ENCODE measurements at places on chromosomes 2 and 18.

- DNase-seq = no peak
These were observed 494.4 kb downstream of the TMX3 start for GRCh38 chr18:68220458-68220857.

DNA sequence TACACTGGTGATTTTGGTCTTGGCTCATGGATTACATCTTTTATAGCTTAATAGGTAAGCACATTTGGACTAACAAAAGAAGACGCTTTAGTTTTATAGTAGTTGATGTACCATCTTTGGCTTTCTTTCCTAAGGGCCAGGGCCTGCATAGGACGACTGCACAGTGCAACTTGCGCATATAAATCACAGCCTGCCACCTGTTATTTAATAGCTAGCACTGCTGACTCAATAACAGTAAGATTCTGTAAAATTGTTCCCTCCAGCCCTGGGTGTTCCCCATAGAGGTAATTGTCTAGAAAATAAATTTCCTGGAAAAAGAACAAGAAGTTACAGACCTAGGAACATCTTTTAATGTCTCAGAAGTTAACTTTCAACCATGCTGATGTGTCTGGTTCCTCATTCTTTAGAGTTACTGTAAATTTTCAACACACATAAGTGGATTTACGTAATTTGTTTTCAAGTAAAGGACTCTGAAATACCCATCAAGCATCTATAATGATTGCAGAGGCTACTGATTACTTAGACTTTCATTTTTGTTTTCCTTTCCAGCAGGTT, 594.2 kb upstream of the NXPH2 start:
- no peak for DNase-seq

DNA sequence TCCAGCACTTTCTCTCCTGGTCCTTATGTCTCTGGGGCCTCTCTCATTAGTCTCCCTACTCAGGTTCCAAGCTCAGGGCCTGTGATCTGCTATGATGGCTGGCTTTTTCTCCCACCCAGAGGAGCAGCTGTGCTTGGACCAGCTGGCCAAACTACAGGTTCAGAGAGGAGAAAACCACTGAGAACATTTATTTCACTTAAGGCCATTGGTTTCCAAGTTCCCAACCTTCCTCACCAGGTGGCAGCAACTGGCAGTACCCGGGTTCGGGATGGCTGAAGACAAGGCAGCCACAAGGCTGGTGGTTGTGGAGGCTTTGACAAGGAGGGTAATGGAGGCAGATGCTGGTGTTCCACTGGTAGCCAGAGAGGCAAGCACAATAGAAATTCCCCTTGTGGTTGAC, 29.9 kb upstream of the SELENOI start:
- peak; percentile 9 for DNase-seq

DNA sequence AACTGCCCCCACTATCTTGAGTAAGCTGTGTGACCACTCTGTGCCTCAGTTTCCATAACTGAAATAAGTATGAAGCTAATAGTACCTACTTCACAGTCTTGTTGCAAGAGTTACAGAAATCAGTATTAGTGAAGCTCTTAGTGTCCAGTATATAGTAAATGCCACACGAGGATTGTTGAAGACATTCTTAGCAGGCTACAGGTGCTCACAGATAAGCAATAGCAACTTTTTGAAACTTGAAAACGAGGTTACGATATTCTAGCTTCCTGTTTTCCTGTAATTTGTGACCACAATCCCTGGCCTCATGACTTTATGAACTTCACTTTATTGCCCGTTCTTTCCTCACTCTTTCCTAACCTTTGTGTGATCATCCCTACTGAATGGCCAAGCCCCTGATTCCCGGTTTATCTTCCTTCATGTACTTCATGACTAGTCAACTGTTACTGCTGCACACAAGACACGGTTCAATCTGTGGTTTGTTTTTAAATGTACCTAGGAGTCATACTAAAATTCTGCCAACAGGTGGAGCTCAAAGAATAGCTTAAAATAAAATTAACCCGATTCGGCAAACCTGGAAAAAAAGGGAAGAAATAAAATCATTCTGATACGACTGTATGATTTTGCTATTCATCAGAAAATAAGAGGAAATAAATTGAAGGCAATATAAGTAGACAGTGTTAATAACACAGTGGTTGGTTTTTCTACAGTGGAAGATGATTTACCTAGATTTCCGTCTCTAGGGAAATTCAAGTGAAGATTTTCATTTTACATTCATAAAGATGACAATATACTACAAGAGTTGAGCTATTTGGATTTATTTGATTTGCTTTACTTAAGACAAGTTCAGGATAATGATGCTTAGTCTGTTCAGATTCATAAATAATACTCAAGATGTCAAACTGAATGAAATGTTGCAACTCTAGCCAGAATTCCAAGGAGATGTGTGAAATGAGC, 38.1 kb upstream of the STAT1 start:
- DNase-seq = peak; percentile 68

- no peak for DNase-seq
These were observed 531.5 kb downstream of the TNS1 start for GRCh38 chr2:217471319-217471718.

GRCh38 chr2:37104178-37104577, 19.9 kb downstream of the GPATCH11 start:
- no peak for DNase-seq
